Left lobe of liver (tissue), 2 donors: ENCODE measurements at places on chromosomes 16 and 17. TPM values are rescaled to one million over a fixed set of nuclear protein-coding genes. Genes with fewer than 3 reads are reported as not detected.

The LGALS9B gene
- not detected for total RNA-seq

GRCh38 chr17:29611351-29612093 is 11.2 kb downstream of the CORO6 start:
- no peak for DNase-seq

The KRTAP2-2 gene
- total RNA-seq = not detected

DNA sequence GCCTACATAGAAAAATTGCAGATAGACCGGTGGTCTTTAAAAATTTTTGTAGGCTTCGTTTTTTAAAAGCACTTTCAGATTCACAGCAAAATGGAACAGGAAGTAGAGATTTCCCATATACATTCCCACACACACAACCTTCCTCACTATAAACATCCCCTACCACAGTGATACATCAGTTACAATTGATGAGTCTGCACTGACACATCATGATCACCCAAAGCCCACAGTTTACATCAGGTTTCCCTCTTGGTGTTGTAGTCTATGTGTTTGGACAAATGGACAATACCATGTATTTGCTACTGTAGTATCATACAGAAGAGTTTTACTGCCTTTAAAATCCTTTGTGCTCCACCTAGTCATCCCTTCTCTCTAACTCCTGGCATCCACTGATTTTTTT is 113.9 kb upstream of the ADAMTS18 start:
- DNase-seq = no peak

DNA sequence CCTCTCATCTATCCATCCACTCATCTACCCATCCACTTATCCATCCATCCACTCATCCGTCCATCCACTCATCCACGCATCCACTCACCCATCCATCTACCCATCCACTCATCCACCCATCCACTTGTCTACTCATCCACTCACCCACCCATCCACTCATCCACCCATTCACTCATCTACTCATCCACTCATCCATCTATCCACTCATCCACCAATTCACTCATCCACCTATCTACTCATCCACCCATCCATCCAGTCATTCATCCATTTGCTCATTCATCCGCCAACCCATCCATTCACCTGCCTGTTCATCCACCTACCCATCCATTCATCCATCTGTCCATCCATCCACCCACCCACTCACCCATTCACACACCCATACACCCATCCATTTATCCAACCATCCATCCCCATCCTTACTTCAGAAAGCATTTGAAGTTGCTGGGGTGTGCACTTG is 329.6 kb downstream of the SEC14L1 start:
- DNase-seq = no peak

GRCh38 chr16:78474762-78475161 is 375.3 kb downstream of the WWOX start:
- no peak for DNase-seq

The SDR42E2 gene
- not detected for total RNA-seq

The SOX9 gene
- 2.1 TPM for total RNA-seq

The KRT23 gene
- 0.13 TPM for total RNA-seq

The HS3ST3A1 gene
- 7.6 TPM for total RNA-seq

DNA sequence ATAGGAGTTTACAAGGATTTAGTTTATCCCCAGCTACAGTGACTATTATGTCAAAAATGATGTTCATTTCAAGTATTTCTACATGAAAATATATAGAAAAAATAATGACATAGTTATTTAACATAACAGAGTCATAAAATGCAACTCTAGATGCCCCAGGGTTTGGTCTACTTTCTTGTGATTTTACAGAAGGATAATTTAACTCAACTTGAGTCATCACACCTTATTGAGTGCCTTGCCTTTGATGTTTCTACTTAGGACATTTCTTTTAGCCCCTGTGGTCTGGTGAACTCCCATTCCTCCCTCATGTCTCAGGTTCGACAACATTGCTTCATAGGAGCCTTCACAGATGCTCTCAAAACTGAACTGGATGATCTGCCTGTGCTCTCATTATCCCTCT is 2.0 kb downstream of the KRT20 start:
- no peak for DNase-seq
